ENCODE measurements at places on chromosomes 13 and 19.
A peak's percentile ranks its signal among the peaks of the same experiment; 100 is the strongest.

DNA sequence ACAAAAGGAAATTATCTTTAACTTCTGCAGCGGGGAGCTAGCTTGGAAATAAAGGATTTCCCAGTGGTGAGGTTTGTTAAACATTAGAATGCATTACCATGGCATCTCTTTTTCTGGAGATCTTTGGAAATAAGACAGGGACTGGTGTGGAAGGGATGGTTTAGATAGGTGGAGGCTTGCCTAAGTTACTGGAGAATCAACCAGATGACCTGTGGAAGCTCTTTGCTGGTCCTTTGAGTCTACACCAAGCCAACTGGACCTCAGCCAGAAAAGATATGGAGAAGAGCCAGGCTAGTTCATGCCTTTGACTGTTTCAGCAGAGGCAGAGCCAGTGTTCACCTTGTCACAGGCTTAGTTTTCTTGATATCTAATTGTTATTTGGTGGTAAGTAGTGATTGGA, 134.7 kb downstream of the KCNRG start:
- no peak for DNase-seq

DNA sequence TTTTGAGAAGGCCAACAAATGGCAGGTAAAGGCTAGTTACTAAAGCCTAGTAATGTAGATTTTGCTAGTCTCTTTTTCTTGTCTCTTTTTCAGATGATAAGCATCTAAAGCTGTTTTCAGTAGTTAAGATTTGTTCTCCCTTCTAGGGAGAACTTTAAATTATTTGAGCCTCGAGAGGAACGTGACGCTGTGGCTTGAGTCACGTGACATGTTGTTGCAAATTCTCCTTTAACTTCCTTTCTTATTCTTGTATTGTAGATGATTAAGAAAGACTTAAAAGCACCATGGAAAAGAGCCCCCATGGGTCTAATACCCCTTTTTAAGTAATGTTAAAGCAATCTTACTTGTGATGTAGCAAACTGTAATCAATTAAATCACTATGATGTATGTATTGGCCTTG, 2698.7 kb downstream of the PCDH9 start:
- no peak for DNase-seq

- DNase-seq, result peak; percentile 96
Measured at GRCh38 chr19:19900729-19901444, at the start of gene ZNF93. Gene ZNF93 (plus strand): TSS chr19:19900946. CDS start chr19:19901089, 143 bp downstream.

DNA sequence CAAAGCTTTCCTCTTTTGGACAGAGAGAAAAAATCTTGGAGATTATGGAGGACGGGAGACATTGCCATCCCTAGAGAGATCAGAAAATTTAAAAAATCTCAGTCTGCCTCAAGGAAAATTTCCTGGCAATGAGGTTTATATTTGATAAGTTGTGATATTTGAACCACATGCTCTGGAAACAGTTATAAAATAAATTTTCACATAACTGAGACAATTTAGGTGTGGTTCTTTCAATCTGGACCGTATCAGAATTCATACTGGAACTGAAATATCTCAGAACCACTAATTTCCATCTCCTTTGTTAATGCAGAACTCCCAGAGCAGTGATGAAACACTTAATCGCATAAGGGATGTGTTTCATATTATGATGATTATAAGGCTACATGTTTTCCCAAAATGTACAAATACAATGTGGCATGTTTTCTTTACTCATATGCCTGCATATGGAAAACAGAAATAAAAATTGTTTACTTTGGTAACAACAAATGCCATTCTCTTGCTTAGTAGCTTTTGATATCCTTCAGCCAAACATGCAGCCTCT, 13.7 kb downstream of the UBE2L5 start:
- DNase-seq, result no peak

- DNase-seq, result no peak
Measured at GRCh38 chr19:7833225-7834099, 3.4 kb downstream of the EVI5L start.

DNA sequence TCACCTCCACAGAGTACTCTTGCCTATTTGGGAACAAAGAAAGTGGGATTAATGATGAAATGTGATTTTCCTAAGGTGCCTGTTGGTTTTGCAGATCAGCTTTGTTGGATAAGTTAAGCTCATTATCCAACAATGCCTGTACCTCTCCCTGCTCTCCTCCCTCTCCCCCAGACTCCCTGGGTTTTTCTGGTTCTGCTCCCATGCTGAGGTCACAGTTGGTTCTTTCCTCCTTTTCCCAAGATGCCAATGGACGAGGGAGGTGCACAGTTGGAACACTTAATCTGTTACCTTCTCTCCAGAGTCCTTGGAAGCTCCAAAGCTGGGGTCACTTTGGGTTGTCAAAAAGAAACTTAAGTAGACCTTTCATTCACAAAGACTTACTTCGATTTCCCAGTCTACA, 1.6 kb downstream of the OXGR1 start:
- no peak for DNase-seq

GRCh38 chr13:39810091-39810877, 154.8 kb downstream of the COG6 start:
- DNase-seq, result no peak

DNA sequence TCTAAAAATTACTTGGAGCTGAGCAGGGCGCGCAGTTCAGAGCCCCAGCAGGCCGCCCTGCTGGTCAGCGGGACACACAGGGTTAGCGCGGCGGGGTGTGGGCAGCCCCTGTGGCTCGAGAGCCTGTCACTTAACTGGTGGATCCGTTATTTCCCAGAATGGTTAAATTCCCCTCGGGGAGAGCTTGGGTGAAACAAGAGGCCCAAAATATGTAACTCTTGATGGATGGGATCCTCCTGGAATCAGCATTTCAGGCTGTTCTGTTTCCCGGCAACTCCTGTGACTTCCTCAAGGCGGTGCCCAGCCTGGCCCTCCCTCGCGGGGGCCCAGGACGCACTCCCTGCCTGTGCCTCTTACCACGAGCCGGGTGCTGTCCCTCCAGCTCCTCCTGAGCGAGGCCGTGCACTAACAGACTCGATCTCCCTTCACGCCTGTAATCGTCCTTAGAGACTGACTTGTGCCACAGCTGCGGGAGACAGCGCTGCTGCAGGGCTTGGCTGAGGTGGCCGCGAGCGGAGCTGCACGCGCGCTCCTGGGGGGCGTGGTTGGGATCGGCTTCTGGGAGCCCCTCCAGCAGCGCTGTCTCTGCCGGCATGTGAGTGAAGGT, 9.7 kb downstream of the PTBP1 start:
- no peak for DNase-seq

GRCh38 chr13:74062933-74063332, 71.3 kb downstream of the KLF12 start:
- peak; percentile 78 for DNase-seq

DNA sequence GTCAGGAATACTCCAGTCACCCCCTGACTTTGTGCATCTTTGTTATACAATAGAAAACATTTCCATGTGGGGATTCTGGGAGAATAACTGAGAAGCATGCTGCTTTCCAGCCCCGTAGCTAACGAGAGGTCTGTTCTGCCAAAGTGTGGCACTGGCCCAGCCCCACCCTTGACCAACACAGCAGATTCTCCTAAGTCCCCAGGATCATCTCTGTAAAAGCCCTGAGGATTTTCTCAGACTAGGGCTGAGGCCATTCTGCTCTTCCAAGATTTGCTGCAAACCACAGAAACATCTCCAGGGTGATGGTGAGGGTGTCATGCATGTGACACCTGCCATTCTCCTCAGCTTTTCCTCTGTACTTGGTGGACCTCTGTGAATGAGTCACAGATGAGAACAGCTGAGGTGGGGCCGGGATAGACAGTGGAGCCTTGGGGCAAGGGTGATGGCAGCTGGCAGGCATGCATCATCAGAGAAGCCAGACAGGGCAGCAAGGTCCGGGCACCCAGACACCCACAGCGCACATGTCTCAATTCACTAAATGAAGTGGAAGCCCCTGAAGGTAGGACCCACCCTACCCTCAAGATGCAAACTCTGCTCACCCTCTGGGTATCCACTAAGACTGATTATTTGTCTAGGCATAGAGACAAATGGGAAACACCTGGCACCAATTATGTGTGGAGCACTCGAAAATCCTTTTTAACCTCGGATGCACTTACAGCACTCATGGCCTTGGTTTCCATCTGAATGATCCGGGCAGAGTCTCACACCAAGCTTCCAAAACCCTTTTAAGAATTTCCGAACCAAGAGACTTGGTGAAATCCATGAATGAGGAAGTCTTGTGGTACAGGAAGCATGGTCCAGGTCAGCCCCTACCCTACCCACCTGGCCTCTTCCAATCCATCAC, 20.1 kb upstream of the DOCK9 start:
- no peak for DNase-seq

DNA sequence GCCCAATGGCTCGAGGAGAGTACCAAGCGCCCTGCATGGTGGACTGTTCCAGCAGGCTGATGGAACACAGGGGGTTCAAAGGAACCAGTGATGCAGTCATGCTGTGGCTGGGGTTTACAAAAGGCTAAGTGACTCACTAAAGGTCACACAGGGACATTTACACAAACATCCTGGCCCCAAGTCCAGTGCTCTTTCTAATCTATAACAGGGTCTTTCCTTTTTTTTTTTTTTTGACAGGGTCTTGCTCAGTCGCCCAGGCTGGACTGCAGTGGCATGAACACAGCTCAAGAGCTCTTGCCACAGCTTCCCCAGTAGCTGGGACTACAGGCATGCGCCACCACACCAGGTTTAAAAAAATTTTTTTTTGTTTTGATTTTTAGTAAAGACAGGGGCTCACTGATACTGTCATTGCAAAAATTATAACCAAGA, 2.8 kb upstream of the SLC25A15 start:
- no peak for DNase-seq

DNA sequence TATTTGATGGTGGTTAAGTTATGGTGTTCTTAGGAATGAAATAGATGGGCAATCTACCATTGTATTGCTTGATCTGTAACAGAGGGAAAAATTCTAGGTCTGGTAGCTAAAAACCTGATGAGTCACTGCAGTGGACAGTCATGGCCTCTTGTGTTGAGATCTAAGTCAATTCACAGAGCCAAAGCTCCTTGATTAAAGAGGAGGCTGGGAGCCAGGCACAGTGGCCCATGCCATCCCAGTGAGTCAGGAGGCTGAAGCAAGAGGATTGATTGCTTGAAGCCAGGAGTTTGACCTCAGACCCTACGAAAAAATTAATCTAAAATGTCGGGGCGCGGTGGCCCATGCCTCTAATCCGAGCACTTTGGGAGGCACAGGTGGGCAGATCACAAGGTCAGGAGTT, 67.1 kb upstream of the KPNA3 start:
- DNase-seq, result no peak

GRCh38 chr13:56528040-56528790, 612.5 kb upstream of the PRR20A start:
- no peak for DNase-seq

GRCh38 chr13:39587939-39588338, 15.1 kb downstream of the LHFPL6 start:
- no peak for DNase-seq

GRCh38 chr19:21430675-21431074, 33.7 kb downstream of the ZNF493 start:
- no peak for DNase-seq

DNA sequence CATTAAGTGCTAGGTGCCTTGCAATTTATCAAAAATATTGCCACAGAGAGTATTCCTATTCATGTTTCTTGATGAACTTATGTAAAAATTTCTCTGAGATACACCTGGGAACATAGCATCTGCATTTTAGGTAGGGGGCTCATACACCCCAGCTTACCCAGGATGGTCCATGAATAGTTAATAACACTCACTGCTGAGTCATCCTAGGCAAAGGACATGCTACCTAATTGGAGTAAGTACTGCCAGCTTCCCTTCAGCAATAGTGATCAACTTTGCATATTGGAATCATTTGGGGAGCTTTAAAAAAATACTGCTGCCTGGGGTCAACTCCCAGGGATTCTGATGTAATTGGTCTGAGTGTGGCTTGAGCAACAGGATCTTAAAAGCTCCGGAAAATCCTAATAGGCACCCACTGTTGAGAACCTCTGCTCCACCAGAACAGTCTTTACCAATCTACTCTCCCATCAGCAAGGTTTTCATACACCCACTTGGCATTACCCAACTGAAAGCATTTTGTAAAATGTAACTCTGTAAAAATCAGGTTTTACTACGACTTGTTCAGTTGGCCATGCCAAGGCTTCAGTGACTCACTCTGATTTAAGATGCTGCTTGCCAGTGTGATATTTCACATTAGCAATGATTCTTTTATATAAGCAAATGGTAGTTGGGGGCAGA, 67.2 kb upstream of the FNDC3A start:
- no peak for DNase-seq

GRCh38 chr19:6402837-6403608, 10.1 kb upstream of the GTF2F1 start:
- DNase-seq, result no peak

- DNase-seq, result no peak
Measured at GRCh38 chr19:17448131-17448967, at the start of gene TMEM221. Gene TMEM221 (minus strand): TSS chr19:17448668. CDS start chr19:17448462, 206 bp downstream.

DNA sequence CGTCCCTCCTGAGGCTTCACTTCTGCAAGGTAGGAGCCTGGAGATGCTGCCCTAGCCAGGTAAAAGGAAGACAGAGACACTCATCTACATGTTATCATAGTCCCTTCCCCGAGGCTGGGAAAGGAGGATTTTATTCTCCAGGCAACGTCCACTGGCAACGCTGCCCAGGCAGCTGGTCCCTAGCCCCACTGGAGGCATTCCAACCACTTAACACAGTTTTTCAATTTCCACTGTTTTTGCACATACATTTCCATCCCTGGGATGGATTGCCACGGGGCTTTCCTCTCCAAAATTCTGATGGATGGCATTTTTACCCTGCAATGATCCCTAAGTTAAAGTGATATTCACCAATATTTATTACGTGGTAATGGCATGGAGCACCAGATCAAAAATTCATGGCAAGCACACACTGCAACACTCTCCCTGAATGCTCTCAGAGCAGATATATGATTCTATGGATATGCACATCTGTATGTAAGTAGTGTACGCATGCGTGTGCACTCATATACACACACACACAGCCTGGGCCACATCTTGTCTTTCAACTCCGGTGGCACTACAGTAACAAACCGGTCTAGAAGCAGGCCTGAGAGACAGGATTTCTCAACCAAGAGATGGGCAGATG, 322.3 kb upstream of the TSHZ3 start:
- no peak for DNase-seq

- peak; percentile 69 for DNase-seq
Measured at GRCh38 chr13:113545455-113545930, 39.1 kb upstream of the TFDP1 start.

DNA sequence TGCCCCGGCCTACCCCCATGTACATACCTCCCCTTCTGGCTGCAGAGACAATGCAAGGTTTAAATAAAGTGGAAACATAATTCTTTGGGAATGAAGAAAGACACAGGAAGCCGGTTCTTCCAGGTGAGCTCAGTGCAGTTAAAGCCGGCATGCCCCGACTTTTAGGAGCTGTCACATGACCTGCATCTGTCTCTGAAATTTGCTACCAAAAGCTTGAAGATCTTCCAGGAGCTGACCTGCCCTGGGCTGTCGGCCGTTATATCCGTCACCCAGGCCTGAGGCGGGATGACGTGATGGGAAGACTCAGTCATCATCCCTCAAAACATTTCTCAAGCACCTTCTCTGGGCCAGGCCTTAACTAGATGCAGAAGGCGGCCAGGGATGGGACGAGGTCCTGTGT, 10.3 kb downstream of the RAB8A start:
- no peak for DNase-seq

- DNase-seq, result no peak
Measured at GRCh38 chr19:45842198-45842597, 20.7 kb downstream of the SYMPK start.

- no peak for DNase-seq
Measured at GRCh38 chr19:38441657-38442348, 8.3 kb downstream of the RYR1 start.

Data from coronary artery (tissue), 2 donors.